ENCODE measurements at places on chromosomes 3 and 15.

DNA sequence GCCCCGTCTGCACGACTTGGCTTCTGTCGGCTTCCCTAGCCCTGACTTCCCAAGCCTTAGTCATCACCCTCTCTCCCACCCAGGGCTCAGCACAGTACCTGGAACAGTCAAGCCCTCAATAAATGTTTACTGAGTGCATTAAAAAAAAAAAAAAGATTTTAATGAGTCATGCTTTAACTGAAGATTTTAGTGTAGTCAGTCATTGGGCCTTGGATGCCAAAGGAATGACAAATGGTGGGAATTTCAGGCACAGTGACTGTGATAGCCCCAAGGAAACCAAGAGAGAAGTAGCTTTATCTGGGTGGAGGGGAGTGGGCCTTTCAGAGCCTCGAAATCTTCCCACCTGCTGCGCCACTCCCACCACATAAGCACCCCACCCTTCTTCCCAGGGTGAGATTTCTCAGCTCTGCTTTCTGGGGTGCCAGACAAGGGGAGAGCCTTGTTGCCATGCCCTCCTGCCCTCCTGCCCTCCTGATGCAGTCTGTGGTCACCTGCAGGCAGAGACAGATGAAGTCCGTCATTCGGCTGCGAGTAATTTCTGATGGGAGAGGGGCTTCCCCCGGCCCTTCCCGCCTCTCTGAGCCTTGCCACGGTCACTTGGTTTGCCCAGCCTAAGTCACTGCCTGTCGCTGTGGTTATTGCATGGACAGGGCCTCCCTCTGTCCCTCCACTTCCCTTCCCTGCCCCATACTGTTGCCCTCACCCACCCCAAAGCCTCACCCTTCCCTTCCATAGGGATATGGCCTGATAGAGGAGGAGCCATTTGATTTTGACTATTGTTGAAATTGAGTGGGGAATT, 41.8 kb downstream of the SMAD3 start:
- DNase-seq: no peak

GRCh38 chr15:65346856-65347598, 30.8 kb downstream of the IGDCC3 start:
- DNase-seq: no peak

- no peak for DNase-seq
These were observed 170.1 kb downstream of the IL5RA start for GRCh38 chr3:2940062-2940461.

DNA sequence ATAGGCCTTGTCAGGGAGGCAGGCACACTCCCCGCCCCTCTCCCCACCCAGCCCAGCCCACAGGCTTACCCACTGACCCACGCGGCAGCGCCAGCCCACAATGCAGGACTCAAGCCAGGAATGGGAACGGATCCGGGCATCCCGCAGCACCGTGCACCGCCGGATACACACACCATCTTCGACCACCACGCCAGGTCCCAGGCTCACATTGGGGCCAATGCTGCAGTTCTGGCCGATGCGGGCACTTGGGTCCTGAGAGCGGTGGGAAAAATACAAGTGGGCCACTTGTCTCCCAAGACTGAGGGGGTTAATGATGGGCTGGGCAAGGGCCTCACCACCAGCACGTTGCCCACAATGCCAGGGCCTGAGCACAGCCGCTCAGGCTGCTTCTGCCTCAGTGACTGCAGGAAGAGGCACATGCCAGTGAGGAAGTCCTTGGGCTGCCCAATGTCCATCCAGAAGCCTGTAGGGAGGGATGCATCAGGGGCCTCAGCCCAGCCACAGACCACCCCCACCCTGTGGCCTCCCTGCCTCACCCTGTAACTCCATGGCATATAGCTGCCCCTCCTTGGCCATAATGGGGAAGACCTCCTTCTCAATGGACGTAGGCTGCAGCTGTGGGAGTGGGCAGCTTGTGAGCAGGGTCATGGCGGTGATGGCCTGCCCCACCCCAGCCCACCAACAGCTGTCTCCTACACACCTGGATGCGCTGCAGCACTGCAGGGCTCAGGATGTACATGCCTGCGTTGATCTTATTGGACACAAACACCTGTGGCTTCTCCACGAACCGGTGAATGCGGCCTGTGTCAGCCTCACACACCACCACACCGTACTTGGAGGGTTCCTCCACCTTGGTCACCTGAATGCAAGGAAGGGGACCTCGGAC, 1.6 kb downstream of the GMPPB start:
- no peak for DNase-seq

- no peak for DNase-seq
These were observed 179.1 kb downstream of the THSD4 start for GRCh38 chr15:71294251-71294910.

GRCh38 chr3:72439321-72440183, 408.7 kb downstream of the SHQ1 start:
- no peak for DNase-seq

DNA sequence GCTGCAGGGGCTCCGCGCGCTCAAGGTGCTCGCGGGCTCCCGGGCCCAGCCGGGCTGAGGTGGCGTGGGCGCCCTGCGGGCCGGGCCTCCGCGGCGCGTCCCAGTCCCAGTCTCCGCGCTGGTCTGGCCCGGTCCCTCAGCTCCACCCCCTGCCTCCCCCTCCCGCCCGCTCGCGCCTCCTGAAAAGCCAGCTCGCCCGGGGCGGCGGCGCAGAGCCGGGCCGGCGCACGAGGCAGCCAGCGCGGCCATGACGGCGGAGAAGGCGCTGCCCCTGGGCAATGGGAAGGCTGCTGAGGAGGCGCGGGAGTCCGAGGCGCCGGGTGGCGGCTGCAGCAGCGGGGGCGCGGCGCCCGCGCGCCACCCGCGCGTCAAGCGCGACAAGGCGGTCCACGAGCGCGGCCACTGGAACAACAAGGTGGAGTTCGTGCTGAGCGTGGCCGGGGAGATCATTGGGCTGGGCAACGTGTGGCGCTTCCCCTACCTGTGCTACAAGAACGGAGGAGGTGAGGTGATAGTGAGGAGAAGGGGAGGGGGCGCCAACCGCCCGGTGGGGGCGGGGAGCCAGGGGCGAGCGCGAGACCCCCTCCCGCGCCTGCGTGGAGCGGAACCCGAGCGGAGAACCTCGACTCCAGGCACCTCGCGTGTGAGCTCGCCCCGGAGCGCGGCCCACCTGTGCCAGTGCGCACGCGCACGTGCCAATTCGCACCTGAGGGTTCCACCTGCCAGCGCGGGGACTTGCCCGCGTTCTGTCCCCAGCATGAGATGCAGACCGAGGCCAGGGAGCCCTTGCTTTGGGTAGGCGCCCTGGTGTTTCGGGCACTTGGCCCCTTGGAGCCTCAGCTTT, at the start of gene SLC6A11:
TSS of gene SLC6A11 (plus strand) at position 210 of the 844 bp plus-strand sequence. CDS start at position 248, 38 bp downstream.
- no peak for DNase-seq

- DNase-seq: no peak
These were observed 36.3 kb downstream of the TMEM44 start for GRCh38 chr3:194596906-194597305.

DNA sequence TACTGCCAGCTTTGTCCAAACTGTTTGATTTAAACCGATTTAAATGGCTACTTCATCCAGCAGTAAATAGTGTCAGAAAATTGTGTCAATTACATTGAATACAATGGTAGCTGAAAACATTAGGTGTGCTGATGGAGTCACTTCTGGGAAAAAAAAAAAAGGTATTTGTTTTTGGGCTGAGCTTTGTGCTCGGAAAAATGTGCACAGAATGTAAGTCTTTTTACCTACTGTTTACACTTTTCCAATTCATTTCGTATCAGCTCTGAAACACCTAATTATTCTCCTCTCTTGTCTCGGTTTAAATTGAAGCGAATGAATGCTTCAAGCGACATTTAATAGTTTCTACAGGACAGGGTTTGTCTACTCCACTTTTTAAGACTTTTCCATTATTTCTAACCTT, 1078.4 kb downstream of the ROBO1 start:
- no peak for DNase-seq

- DNase-seq: no peak
These were observed 6.1 kb downstream of the MINDY4B start for GRCh38 chr3:150899141-150899540.

DNA sequence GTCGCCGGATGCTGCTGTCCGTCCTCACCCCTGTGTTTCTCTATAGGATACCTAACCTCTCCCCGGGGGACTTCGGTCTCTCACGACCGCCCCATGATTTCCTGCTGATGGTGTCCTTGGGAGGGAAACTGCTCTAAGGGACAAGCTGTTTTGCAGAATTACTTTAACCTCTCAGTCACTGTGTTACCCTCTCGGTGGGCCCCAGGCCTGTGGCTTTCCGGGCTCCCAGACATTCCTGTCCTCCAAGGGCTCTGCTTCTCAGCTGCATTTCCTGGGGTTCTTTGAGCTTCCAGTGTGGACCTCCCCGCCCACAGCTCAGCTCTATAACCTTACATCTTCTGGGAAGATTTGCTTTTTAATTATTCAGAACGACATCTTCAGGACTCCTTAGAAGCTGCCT, 40.9 kb downstream of the CHST2 start:
- DNase-seq: no peak

DNA sequence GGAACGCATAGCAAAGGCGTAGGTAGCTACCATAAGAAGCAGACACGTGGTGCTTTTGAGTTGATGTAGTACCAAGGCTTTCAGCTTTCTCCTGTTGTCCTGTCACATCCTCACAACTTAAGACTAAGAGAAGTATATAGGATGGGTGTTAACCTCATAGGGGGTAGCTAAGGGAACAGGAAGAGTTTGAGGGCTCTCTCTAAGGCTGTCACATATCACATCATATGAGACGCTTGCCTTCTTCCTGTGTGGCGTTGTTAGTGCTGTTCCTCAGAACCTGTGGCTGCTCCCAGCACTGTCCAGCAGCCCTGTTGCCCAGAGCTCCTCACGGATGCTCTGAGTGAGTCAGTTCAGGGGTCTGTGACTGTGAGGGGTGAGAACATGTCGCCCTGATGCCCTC, 14.7 kb downstream of the DHX30 start:
- no peak for DNase-seq

DNA sequence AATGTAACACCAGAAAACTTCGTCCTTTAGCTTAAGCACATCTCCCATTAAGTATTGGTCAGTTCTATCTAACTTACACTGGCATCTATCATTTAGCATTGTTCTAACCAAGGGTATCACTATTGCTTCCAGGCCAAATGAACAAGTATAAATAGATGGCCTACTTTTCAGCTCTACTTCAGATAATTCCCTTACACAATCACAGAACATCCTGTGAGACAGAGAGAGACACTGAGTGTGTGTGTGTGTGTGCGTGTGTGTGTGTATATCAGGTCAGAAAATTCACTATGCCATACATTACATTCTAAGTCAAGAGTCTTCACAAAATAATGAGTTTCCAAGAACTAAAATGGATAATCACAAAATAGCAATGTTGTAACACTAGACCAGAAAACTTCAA, 39.1 kb downstream of the SCAPER start:
- DNase-seq: no peak

DNA sequence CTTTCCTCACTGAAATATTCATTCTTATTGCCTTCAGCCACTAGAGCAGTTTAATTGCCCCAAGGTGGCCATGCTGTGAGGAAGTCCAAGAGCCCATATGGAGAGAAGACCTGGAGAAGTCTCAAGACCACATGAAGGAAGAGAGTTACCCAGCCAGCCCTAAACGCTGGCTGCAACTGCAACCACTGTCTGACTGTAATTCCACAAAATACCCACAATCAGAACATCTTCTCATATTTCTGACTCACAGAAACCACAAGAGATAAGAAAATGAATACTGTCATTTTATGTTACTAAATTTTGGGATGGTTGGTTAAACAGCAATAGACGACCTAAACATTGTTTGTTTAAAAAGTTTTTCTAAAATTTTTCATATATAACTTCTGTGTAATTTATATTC, 14.7 kb upstream of the SST start:
- no peak for DNase-seq

GRCh38 chr3:159607856-159608255, 380.8 kb upstream of the IL12A start:
- DNase-seq: no peak

DNA sequence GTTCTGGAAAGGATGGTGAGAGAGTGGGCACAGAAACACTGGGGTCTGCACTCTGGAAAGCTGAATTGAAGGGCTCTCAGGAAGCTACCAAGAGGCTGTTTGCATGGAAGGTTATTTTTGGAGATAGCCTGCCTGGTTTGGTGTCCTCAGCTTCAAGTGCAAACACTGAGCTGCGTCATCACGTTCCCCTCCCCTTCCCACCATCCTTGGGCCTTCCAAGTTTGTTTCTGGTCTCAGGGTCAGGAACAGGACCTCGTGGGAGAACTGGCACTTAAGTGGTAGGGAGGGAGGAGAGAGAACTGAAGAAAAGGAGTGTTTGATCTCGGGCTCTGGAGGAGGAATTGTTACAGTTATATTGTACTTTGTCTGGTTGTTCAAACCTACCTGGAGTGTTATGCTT, 10.6 kb downstream of the ST6GAL1 start:
- DNase-seq: no peak

DNA sequence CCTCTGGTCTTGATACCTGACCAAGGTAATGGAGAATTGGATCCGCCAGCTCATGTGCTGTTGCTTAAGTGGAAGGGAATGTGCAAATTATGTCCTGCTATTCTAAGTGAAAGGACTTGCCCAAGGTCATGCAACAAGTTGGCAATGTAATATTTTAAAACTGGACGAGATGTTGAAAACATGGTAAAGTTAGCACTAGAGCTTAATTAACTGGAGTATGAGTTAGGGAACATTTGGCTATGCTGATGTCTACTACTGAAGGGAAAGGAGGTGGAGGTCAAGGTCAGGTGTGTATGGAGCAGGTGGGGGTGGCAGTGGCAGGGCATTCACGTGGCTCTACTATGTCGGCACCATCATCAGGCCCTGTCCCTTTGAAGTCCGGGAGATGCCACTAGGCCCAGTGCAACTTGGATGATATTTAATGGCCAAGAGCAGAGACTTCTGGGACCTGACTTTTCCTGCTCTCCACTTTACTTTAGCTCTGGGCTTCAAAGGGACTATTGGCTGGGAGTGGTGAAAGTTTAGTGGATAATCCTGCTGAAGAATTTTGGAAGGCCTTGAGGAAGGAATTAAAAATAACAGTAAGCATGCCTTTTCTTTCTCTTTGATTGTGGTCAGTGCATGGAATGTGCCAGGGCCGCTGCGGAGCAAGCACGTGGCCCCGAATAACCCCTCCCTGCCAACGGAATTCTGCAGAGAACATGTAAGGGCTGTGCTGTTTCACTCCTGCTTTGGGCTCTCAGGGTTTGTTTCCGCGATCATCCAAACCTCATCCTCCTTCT, 14.9 kb downstream of the SMAD3 start:
- DNase-seq: no peak

DNA sequence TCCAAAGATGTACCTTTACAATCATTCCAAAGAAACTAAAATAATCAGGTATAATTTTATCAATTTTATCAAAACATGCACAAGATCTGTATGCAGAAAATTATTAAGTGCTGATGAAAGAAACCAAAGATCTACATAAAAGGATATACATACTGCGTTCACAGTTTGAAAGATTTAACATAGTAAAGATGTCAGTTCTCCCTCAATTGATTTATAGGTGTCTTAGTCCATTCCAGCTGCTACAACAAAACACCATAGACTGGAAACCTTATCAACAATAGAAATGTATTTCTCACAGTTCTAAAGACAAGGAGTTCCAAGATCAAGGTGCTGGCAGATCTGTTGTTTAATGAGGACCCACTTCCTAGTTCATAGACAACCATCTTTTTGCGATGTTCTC, 189.0 kb upstream of the CCDC54 start:
- no peak for DNase-seq

GRCh38 chr15:44215594-44215993, 20.5 kb upstream of the FRMD5 start:
- DNase-seq: no peak

- no peak for DNase-seq
These were observed 30.0 kb upstream of the FAM81A start for GRCh38 chr15:59407946-59408345.

- peak; percentile 31 for DNase-seq
These were observed 14.1 kb downstream of the RNF123 start for GRCh38 chr3:49703443-49703927.

- DNase-seq: no peak
These were observed 1.1 kb downstream of the FAM131A start for GRCh38 chr3:184338511-184338945.
